ENCODE measurements at places on chromosomes 12 and 14.

DNA sequence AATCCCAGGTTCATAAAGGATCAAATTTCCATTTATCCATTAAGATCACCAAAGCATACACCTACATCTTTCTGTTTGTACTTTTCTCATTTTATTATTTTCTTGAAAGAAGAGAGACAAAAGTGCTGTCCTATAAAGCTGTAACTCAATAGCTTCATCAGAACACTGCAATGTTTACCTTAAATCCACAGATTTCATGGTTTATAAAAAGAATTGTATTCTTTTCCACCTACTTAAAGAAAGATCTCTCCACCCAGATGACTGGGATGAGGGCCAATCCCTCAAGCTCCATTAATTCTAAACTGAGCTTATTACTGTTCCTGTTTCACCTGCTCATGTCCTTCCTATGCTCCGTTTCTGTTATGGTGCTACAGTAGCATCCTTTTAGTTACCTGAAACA lies 470.6 kb downstream of the BCAT1 start:
- DNase-seq: no peak

DNA sequence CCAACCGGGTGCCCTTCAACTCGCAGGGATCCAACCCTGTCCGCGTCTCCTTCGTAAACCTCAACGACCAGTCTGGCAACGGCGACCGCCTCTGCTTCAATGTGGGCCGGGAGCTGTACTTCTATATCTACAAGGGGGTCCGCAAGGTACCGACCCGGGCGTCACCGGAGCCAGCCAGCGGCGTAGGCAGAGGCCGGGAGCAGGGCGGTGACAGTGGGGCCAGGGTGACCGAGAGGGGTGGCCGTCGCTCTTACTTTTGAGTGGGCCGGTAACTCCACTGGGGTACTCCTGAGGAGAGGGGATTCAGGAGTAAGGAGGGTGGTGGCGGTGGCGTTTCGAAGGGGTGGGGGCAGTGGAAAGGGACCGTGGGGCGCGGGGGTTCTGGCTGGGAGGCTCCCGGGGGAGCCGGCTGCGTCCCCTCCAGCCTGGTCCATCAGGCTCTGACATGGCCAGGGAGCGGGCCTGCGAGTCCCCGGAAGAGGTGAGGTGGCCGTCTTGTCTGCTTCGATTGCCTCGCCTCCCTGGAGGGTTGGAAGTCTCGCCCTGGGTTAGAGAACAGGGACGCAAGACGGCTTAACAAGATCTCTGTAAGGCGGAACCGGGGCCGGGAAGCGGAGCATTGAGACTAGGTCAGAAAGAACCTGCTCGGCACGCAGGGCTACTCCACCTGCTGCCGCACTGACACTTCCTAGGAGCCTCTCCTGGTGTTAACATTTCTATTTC lies 491 bp downstream of the WDR20 start:
- peak; percentile 56 for DNase-seq

DNA sequence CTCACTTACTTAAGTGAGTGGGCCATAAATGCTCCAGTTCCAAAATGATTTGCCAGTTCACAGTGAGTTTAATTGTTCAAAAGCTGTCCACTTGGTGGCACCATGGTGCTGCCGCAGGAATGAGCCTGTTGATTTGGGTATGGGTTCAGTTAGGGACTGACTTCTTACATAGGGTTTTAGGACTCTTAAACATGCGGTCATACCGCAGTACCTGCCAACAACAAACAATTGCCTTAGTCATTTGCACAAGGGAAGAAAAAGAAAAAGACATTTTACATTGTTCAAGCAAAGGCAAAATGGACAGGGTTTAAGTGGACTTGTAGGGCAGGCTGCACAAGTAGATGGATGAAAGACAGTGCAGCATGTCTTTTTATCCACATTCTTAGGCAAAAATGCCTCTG lies 80.0 kb upstream of the DBX2 start:
- DNase-seq: peak; percentile 86

DNA sequence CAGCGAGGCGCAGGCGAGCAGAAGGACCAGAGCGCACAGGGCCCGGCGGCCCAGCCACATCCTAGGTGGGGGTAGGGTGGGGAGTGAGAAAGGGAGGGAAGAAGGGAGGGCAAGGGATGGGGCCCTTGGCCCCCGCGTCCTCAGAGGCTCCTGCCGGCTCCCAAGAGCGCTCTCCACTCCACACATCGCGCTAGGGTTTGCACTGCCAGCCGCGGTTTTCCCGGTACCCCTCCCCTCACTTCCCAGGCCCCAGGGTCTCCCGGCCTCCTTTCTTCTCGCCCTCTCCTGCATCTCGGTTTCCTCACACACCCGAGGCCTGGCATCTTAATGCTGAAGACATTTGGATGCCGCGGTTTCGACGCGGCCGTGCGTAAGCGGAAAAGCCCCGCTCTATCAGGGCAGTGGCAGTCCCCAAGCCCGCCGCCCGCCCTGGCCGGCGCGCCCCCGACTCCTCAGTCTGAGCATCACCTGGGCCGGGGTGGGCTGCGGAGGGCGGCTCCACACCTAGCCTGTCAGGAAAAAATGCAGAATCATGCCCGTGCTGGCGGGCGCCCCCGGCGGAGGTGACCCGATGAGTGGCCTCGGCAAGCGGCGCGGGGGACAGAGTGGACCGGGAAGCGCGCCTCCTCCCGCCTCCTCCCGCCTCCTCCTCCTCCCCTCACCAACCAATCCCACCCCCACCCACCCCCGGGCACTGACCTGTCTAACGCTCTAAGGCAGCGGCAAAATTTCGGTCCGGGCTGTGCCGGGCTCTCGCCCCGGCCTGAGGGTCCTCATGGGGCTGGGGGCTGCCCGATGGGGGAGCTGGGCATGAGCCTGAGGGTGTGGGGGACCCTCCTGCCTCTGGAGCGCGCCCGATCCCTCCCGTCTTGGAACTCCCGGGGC lies 686 bp downstream of the B4GALNT1 start:
- peak; percentile 27 for DNase-seq

DNA sequence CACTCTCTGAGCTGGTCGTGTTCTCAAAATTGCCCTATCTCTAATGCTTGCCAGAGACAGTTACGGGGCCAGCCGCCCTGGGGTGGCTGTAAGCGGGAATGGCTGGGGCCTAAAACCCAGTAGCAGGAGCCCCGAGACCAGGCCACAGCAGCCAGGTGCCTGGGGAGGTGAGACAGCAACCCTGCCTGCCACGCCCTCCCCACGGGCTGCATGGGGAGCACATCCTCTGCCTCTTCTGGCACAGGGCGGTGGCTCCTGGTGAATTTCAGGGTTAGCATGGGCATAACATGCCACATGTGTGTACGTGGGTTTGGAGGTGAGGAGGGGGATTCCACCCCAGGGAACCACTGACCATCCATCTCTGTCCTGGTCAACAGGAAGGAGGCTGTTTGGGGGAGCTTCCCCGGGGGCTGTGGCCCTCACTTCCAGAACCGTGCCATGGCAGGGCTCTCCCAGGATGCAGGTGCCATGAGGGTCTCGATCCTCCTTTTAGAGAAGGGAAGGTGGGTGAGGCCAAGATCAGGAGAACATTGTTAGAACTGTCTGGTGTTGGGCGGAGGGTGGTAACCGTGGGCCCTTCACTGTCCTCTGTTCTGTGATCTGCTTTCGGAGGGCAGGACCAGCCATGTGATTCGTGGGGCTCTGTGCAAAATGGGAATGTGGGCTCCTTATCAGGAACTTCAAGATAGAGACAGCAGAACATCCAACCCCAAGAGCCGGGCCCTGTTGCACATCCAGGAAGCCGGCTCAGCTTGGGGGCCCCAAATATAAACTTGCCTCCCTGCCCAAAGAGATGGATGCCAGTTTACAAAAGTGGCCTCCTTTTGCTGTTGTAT lies 312.2 kb upstream of the DIO3 start:
- no peak for DNase-seq

DNA sequence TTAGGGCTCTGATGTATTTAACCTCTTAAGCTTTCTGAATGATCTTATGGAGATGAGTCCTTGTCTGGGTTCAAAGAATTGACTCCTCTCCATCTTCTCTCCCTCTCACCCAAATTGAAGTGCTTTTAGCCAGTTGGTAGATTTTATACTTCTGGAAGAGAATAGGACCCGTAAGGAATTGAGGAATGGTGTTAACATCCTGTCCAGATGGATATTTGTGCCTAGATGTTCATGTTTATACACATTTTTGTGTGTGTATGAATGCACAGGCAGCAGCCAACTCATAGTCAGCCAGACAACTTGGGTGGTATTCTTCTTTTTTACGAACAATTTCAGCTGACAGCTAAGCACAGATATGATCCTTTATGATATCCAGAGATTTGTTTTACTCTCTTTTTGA lies 449.6 kb upstream of the RGS6 start:
- DNase-seq: no peak

- no peak for DNase-seq
These were observed 64.1 kb downstream of the ANO4 start for GRCh38 chr12:100858656-100859055.

- DNase-seq: no peak
These were observed 62.8 kb downstream of the PRMT8 start for GRCh38 chr12:3553681-3554370.

Data from NAMALWA (cell line).